ENCODE measurements at places on chromosomes 11 and 22. TPM values are rescaled to one million over a fixed set of nuclear protein-coding genes. Genes with fewer than 3 reads are reported as not detected.

DNA sequence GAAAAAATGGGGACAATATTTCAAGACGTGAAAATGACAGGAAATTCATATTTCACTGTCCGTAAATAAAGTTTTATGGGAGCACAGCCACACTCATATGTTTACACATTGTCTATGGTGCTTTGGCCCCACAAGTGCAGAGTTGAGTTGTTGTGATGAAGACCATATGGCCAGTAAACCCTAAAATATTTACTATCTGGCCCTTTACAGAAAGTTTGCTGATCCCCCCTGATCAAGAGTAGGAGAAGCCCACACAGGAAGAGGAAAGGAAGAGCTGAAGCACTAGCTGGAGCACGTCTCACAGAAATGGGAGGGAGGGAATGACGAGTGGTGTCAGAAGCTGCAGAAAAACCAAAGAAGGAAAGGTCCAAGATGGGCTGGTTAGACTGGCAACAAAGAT is 78.8 kb downstream of the TNRC6B start:
- no peaks in the 10 kb centered on the region for H3K27me3 ChIP-seq
- no peaks in the 10 kb centered on the region for H3K4me1 ChIP-seq
- no peak for DNase-seq
- no peak overlapping the region for H3K27ac ChIP-seq

GRCh38 chr11:16262645-16262955 is 93.7 kb downstream of the SOX6 start:
- DNase-seq = no peak
- H3K27ac ChIP-seq = no peak overlapping the region
- H3K36me3 ChIP-seq = no peaks in the 10 kb centered on the region
- no peaks in the 10 kb centered on the region for H3K4me1 ChIP-seq
- H3K27me3 ChIP-seq = no peaks in the 10 kb centered on the region

DNA sequence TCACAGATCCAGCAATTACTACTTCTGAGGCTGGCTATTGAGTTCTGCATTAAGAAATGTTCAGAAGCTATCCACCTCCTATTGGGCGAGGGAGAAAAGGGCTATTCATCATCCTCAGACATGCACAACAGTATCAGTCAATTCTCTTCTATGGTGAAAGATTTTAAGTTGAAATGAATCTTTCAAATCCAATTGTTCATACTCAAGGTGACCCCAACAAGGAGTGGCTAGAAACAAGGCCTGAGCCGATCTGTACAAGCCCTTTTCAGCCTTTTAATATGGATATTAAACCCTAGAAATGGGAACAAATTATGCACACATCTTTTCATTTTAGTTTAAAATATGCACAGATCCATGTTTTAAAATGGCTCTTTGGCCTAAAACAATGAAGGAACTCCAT is 303.5 kb upstream of the PITPNB start:
- H3K27me3 ChIP-seq = no peaks in the 10 kb centered on the region
- H3K27ac ChIP-seq = no peak overlapping the region
- no peaks in the 10 kb centered on the region for H3K4me1 ChIP-seq
- no peak overlapping the region for H3K4me3 ChIP-seq
- DNase-seq = no peak

GRCh38 chr11:8234425-8234821 is 29.3 kb downstream of the LMO1 start:
- peak overlapping the region; percentile 27 for H3K27ac ChIP-seq
- H3K4me1 ChIP-seq = peaks cover 6% of the 10 kb centered on the region
- no peaks in the 10 kb centered on the region for H3K27me3 ChIP-seq
- no peak for DNase-seq
- no peak overlapping the region for H3K4me3 ChIP-seq

DNA sequence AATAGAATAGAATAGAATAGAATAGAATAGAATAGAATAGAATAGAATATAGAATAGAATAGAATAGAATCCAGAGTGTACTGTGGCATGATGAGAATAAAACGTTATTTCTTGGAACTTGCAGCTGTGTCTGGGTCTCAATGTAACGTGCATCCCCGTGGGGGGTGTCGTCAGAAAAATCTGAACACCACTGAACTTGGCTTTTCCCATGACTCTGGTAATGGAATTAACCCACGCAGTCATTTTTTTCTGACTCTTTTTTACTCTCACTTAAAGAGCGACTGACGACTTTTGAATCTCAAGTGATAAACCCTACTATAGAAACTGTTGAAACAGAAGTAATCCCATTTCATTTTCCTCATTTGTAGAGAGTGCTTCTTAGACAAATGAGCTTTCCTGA is 92.4 kb upstream of the BID start:
- H3K27me3 ChIP-seq = no peaks in the 10 kb centered on the region
- H3K36me3 ChIP-seq = no peaks in the 10 kb centered on the region
- H3K27ac ChIP-seq = no peak overlapping the region
- DNase-seq = no peak
- H3K4me1 ChIP-seq = no peaks in the 10 kb centered on the region
- H3K4me3 ChIP-seq = no peak overlapping the region

DNA sequence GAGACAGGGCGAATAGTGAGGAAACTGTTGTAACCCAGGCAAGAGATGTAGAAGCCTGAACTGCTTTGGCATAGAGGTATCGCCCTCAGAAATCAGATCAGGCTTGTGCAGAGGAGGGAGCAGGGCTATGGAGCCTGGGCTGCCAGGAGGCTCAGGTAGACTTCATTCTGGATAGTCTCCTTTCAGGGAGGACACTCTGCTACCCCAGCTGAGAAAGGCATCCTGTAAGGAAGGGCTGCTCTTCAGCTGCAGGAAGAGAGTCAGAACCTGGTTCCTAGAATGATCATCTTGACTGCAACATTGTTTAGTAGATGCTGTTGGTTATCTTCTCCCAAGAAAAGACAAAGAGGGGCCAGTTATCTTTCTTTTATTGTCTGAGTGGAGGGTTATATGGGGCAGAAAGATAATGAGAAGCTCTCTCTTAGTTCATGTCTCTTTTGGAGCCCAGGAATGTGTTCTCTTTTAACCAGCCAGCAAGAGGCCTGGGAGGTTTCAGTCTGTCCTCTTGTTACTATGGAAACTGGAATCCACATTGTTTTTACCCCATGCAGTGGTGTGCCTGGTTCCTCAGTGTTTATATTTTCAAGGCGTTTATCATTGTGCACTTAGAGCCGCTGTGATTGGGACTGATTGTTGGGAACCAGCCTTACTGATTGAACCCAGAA is 95.7 kb downstream of the STIM1 start:
- DNase-seq = no peak
- peaks cover 76% of the 10 kb centered on the region for H3K4me1 ChIP-seq
- peaks cover 2% of the 10 kb centered on the region for H3K36me3 ChIP-seq
- H3K27ac ChIP-seq = no peak overlapping the region

Gene JAML
- total RNA-seq = 9.6 TPM

Gene SLC25A18
- not detected for total RNA-seq

Gene CNTF
- 5.9 TPM for total RNA-seq

Gene DERL3
- total RNA-seq = 74.1 TPM

Measured in B cell (primary cell).